Suppressor macrophage treated with lipopolysaccharide for 4 hours (primary cell): ENCODE measurements at places on chromosomes 16 and 17.

- peak; percentile 57 for DNase-seq
Measured at GRCh38 chr16:56625943-56626654, 518 bp downstream of the MT1E start.

DNA sequence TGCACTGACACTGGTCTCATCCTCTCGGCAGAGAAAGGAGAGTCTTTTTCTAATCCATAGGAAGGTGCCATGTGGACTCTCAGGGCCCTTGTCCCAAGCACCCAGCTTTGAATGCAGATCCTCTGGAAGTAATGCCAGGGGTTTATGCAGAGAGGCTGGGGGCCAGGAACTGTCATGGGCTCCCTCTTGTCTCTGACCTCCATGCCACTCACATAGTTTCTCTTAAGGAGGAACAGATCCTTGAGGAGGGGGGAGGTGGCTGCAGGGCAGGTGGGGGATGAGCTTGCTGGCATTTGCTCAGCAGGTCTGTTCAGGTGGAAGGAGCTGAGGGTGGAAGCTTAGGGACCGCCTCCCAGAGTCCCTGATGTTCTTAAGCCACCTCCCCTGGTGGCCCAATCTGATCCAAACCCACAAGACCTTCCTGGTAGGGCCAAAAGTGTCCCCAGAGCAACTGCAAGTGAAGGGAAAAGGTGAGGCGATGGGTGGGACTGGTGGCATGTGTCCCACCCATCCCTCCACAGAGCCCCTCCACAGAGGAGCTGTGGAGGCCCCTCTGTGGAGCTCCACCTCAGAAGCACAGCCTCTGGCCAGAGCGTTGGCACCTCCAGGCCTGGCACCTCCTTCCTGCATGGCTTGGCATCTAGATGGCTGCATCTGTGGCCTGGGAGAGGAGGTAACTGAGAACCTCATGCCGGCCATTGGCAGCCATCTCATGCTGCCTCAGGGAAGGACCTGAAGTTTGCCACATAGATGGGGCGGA is 9.2 kb downstream of the NECAB2 start:
- DNase-seq, result no peak

DNA sequence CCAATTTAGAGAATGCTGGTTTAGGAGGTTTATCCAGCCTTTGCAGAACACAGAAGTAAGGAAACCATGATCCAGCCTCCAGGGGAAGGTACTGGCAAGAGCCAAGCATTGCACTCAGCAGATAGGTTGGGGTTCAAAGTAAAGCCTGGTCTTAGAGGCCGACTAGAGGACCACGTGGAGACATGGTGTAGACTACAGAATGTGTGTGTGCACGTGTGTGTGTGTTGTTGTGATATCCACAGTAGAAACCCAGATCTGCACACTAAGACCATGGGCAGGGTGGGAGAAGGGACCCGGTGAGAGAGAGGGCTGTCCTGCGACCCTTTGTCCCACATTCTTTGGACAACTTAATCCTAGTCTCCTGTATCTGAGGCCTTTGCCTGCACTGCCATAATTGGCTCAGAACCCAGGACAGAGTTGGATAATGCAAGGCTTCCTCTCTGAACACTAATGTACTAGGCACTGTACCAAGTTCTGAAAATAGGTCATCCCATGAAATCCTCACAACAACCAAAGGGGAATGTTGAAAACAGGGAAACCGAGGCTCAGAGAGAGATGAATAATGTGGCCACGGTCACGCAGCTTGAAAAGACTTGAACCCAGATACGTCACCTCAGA is 325.1 kb upstream of the HSBP1 start:
- DNase-seq, result no peak

GRCh38 chr17:75404731-75405364 is 630 bp downstream of the GRB2 start:
- peak; percentile 51 for DNase-seq

DNA sequence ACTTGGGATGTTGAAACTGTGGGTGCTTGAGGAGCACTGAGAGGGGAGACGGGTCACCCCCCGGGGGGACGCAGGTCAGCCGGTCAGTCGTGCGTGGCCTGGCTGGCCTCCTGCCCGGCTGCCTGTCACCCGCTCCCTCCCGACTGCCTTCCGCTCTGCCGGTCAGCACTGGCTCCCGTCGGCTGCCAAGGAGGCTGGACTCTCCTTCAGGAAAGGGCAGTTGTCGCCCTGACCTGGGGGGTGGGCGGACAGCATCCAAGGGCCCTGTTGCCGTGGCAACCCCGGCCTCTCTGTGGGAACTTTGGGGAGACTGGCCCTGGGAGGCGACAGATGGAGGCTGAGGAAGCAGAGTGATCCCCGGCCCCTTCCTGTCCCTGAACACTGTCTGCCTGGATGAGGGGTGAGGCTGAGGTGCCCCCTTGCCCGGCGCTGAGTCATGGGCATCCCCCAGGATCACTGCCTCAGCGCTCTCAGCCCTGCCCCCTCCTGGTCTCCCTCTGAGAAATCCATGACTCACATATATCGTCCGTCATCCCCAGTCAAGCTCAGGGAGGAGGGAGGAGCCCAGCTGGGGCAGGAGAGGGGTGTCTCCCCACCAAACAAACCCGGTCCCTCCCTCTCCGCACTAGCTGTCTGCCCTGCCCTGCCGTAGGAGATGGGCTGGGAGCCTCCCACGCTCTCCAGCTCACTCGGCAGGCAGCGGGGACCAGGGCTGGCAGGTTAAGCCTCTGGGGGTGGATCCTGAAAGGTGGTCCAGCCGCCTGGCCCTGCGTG is at the start of gene ADGRG1:
TSS of gene ADGRG1 (plus strand) at position 623 of the 774 bp plus-strand sequence. CDS start 21,658 bp downstream, outside the sequence.
- peak; percentile 82 for DNase-seq

- DNase-seq, result no peak
Measured at GRCh38 chr17:17831208-17832031, 5.4 kb downstream of the SREBF1 start.

GRCh38 chr16:49884033-49885015 is 28.4 kb upstream of the ZNF423 start:
- no peak for DNase-seq

DNA sequence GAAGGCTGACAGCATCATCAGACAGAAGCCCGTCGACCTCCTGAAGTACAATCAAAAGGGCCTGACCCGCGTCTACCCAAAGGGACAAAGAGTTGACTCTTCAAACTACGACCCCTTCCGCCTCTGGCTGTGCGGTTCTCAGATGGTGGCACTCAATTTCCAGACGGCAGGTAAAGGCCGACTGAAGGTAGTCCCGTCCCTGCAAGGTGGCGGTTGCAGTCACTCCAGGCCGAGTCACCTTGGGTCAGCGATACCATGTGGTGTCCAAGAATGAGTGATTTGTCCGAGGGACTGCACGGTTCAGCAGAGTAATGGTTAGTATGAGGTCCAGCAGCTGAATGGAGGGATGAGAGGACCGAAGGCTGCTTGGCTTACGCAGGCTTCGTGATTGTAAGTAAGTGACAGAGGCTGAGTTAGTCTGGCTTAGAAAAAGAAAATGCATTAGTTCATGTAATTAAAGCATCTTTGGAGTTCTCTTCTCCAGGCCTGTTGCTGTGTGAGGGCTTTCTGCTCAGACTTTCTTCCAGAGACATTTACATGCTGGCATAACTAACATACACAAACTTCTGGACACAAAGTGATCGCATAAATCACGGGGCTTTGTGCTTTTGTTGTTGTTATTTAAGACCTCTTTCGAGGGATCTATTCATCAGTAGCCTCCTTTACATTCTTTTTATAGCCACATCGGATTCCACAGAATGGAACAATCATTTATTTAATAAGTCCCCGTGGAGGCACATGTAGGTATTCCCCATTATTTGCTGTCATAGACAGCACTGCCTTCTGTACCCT is 74.9 kb downstream of the SDR42E1 start:
- DNase-seq, result no peak

- peak; percentile 83 for DNase-seq
Measured at GRCh38 chr17:76492123-76492988, 8.9 kb downstream of the RHBDF2 start.

DNA sequence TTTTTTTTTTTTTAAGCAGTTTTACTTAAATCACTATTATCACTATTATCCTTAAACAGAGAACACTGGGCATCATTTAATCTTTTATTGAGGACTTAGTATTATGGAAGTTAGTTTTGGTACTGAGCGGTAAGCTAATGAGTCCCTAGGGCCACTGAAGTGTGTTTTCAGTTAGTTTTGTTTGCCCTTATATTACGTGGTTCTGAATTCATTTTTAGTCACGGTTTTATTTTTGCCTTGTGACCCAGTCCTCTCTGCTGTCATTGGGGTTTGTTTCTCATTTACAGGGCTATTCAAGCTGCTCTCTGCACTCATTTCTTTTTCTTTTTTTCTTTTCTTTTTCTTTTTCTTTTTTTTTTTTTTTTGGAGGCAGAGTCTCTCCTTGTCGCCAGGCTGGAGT is 17.3 kb downstream of the RABEP1 start:
- no peak for DNase-seq

- no peak for DNase-seq
Measured at GRCh38 chr16:28301154-28301553, 8.8 kb downstream of the SBK1 start.

- DNase-seq, result peak; percentile 80
Measured at GRCh38 chr16:57167953-57168352, 17.9 kb downstream of the PSME3IP1 start.

DNA sequence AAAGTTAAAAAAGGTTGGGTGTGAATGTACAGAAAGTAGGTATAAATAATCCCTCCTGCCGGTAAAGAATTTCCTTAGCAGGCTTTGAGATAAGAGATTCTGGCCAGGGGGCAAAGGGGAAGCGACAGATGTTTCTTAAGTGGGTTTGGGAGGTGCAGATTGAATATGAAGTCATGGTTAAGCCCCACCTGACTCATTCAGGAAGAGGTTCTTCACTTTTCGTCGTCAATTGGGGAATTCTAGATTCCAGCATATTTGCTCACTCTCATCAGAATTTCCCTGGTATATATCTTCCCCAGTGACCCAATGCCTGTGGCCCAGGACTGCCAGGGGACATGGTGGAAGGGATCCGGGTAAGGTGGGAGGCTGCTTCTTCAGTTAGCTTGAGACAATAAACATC is 127.8 kb downstream of the CPPED1 start:
- DNase-seq, result peak; percentile 70

- DNase-seq, result no peak
Measured at GRCh38 chr17:72079700-72080099, 41.1 kb upstream of the SOX9 start.

- no peak for DNase-seq
Measured at GRCh38 chr17:31538080-31538762, 146.7 kb downstream of the RAB11FIP4 start.

DNA sequence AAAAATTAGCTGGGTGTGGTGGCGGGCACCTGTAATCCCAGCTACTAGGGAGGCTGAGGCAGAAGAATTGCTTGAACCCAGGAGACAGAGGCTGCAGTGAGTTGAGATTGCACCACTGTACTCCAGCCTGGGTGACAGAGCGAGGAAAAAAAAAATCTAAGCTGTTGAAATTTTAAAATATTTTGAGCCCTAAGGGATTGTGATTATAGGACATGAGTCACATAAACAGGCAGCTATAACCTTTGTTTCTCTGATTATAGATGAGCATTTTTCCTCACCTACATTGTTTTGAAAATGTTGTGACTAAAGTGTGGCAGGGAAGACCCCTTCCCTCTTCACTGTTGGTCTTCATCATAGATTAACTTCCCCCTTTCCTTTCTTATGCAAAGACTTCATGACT is 135.5 kb downstream of the MGAT5B start:
- DNase-seq, result no peak

- DNase-seq, result no peak
Measured at GRCh38 chr16:938752-939151, 32.0 kb downstream of the LMF1 start.

GRCh38 chr17:75652934-75653549 is 13.9 kb downstream of the RECQL5 start:
- peak; percentile 19 for DNase-seq

DNA sequence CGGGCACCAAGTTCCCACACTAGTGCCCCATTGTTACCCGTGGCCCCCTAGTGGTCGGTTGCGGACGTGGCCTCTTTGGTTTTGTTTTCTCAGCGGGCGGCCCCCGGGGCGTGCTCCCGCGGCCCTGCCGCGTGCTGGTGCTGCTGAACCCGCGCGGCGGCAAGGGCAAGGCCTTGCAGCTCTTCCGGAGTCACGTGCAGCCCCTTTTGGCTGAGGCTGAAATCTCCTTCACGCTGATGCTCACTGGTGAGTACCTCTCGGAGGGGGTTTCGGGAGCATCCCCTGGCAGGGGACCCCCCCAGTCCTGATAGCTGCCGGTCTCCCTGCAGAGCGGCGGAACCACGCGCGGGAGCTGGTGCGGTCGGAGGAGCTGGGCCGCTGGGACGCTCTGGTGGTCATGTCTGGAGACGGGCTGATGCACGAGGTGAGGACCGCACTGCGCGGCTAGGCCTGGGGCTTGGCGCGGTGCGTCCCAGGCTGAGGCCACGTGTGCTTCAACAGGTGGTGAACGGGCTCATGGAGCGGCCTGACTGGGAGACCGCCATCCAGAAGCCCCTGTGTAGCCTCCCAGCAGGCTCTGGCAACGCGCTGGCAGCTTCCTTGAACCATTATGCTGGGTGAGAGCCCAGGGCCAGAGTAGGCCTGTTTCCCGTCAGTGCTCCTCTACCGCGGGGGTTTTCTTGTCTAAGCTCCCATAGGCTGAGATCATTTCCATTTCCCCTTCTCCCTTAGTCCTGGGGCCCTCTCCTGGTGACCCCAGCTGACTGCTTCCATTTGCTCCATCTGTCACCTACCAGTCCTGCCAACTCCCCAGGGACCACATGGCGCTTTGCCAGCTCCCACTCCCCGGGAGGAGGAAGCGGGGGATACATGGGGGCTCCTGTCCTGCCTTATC is 1.7 kb downstream of the SPHK1 start:
- DNase-seq, result peak; percentile 94

DNA sequence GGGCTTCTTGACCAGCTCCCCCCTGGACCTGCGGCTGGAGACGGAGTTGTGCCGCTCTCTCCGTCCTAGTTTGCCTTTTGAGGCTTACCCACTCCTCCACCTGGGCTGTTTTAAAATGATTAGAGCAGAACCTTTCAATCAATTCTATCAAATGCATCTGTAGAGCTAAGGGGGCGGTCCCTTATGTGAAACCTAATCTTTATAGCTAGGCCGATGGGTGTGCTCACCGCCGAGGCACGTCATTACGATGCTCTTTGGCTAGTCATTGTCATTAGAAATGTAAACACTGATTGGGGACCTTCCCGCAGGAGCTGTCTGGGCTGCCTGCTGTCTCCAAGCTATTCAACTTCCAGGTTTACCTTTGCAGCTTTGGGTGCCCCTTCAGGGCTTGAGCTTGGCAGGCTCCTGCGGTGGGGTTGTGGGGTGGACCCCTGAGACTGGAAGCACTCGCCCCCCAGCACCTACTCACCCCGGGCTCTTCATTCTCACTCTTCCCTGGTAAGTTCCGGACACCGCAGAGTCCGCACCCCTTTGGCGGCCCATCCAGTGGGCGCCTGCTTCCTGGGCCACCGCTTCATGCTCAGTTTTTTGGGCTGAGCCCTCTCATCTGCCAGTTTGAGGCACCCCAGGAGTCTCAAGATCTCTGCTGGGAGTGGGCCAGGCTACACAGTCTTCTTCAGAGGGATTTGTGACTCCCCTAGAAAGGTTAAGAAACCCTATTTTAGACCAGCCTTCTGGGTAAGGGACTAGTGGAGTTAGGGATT is 20.9 kb upstream of the IL17C start:
- DNase-seq, result no peak

- no peak for DNase-seq
Measured at GRCh38 chr17:36602030-36602748, 806 bp downstream of the MRM1 start.
